ENCODE measurements at places on chromosomes 5 and 9.
A peak's percentile ranks its signal among the peaks of the same experiment; 100 is the strongest.

DNA sequence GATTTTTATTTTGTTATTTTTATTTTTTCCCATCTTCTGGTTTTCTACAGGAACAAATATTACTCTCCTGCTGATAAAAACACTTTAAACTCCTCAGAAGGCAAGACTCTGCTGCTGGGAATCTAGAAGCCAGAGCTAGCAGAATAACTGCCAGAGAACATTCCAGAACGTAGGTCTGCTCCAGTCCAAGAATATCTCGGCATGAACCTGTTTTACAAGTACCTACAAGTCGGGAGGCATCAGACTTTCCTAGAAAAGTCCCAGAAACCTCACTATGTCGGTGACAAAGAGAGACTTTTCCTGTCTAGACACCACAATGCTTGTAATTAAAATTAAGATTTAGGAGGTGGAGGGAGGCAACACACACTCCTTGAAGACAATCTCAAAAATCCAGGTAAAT, 41.4 kb downstream of the FABP6 start:
- DNase-seq: no peak

- no peak for DNase-seq
Measured at GRCh38 chr9:113600023-113600823, 136.7 kb downstream of the RGS3 start.

DNA sequence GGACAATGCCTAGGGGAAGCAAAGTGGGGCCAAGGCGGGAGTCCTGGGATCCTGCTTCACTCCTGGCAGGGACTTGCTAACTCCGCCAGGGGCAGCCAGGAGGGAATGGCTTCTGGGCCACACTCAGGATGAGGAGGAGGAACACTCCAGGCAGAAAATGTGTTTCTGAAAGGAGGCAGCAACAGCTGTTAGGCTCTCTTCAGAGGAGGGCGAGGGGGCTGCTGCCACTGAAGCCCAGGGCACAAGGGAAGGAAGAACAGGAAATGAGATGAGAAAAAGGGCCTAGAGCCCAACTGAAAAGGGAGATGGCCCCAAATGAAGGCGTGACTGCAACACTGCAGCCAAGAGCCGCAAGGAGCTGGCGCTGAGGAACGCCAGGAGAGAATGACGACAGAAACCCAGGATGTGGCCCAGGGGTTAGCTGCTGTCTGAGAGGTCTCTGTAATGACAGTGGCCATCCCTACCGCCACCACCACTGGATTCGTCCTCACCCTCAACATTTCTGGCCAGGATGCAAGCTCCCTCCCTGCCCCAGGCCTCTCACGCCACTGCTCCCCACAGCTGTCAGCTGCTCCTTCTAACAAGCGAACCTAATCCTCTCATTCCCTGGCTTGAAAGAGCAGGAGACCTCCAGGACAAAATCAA, 15.8 kb downstream of the PSMB7 start:
- DNase-seq: no peak

GRCh38 chr5:900781-901180, 8.1 kb downstream of the TRIP13 start:
- DNase-seq: no peak

DNA sequence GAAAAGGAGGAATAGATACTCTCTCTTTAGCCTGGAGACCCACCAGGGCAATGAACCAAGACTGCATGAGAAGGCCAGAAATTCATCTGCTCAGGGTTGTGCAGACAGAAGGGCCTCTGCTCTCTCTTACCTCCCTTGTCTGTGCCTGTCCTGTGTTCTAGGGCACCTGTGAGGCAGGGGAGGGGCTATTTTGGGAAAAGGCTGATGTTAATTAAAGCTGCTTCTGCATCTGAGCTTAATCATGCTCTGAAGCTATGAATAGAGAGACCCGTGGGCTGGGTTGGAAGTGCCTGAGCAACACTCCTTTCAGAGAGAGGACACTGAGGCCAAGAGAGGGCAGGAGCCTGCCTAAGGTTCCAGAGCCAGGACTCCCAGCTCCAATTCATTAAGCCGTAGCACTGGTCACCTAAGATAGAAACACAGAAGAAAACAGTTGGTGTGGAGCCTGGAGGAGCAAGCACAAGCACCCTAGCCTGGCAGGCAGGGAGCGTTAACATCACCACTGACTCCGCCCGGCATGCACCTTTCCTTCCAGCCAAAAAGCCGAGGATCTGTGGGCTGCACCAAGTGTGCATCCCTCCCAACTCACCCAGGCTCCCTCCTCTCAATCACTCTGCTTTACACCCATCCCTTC, 31.4 kb upstream of the STING1 start:
- no peak for DNase-seq

- no peak for DNase-seq
Measured at GRCh38 chr9:128824911-128825310, 4.7 kb downstream of the SPOUT1 start.

DNA sequence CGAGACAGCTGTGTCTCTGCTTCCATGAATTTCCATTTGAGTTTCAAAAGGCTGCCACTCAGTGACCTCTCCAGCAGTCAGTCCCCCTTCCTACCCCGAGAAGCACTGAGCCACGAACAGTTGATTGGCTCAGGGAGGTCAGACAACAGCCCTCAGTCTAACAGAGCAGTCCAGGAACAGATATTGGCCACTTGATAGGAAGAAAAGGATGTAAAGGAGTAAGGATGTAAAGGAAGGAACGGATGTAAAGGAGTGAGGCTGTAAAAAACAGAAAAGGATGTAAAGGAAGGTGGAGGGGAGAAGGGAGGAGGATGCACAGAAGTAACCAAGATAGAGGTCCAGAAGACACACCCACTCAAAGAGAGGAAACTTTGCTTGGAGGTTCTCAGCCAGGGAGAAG, 3.2 kb upstream of the NR4A3 start:
- no peak for DNase-seq

- no peak for DNase-seq
Measured at GRCh38 chr5:112183103-112183711, 235.9 kb downstream of the EPB41L4A start.

GRCh38 chr5:53123702-53124101, 14.1 kb upstream of the MOCS2 start:
- DNase-seq: no peak

GRCh38 chr9:136799854-136800657, 3.9 kb downstream of the CCDC183 start:
- DNase-seq: peak; percentile 80

DNA sequence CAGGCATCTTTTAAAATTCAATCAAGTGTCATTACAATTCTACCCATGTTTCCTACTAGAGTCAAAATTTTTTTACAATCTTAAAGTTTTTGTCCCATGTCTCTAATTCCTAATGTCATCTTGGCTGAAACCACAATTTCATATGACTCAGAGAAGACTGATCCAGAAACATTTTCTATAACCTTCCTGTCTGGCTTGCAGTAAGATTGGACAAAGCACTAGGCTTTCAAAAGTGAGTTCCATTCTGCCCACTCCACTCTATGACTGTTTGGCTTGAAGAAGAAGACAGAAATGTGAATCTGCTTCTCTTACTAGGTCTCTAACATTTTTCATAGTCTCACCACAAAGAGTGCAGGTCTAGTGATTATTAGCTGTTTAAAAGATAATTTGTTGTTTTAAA, 88.8 kb downstream of the NR3C1 start:
- DNase-seq: no peak

GRCh38 chr5:159725475-159725874, 190.8 kb upstream of the ADRA1B start:
- DNase-seq: no peak

DNA sequence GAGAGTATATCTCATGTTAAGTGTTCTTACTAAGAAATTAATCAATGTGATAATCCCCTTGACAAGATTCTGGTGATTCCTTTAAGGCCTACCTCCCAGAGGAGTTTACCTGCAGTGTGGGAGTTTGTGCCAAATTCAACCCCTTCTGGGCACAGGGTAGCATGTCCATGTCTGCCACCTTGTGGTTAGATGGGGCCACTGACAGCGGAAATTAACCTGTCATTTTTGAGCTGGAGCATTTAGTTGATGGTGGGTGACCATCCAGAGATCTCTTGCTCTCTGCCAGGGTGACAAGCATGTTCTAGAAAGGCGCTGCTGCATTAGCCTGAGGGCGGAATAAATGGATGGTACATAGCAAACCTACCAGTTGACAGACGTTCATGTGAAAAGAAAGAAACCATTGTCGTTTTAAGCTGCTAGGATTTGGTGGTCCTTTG, 132.2 kb downstream of the FBXO4 start:
- DNase-seq: peak; percentile 32

GRCh38 chr5:126428421-126428820, 5.2 kb downstream of the GRAMD2B start:
- no peak for DNase-seq

DNA sequence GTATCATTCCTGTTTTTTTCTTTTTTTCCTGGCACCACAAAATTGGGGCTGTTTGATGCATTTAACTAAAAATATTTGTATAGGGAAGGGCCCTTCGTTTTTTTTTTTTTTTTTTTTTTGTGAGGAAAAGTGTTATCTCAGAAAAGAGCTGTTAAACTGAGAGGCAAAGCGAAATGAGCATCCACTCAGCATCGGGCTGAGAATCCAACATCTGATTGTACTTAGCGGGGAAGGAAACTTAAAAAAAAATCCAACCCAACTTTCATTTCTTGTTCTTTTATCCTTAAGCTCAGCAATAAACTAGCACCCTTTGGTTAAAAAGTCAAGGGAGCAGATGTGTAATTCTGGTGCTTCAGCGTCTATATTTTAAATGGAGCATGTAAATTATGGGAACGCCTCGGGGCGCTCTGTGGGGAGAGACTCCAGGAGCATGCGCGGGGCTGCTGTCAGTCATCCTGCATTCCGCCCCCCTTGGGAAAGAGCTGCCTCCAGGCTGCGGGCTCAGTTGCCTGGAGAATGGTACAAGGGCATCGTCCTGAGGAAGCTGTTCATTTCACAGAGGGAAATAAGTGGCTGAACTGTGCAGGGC, 33.3 kb downstream of the DMRT2 start:
- no peak for DNase-seq

DNA sequence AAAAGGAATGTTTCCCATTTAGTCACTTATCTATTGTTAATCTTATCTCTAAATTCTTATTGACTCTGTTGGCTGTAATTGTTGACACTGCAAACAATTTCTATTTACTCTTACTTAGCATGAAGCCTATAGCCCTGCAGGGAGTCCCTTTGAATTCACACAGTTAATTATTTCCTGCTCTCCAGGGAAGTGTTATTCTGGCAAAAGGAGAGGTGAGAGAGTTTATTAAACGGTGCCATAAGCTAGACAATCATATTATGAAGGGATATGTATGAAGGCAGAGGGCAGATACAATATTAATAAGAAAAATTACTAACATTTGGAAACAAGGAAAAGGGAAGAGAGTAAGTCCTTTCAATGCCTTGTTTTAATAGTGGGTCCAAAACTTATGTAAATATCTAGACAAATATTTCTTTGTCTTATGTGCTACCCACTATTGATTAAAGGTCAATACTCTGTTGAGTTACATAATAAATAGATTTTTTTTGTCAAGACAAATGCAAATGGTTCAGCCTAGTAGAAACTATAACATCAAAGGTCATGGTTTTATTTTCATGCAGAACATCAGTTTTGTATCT, 107.1 kb downstream of the CDH18 start:
- no peak for DNase-seq

GRCh38 chr9:118395415-118395814, 691.2 kb downstream of the TLR4 start:
- no peak for DNase-seq

- DNase-seq: no peak
Measured at GRCh38 chr5:167219298-167219697, 1072.1 kb upstream of the WWC1 start.

DNA sequence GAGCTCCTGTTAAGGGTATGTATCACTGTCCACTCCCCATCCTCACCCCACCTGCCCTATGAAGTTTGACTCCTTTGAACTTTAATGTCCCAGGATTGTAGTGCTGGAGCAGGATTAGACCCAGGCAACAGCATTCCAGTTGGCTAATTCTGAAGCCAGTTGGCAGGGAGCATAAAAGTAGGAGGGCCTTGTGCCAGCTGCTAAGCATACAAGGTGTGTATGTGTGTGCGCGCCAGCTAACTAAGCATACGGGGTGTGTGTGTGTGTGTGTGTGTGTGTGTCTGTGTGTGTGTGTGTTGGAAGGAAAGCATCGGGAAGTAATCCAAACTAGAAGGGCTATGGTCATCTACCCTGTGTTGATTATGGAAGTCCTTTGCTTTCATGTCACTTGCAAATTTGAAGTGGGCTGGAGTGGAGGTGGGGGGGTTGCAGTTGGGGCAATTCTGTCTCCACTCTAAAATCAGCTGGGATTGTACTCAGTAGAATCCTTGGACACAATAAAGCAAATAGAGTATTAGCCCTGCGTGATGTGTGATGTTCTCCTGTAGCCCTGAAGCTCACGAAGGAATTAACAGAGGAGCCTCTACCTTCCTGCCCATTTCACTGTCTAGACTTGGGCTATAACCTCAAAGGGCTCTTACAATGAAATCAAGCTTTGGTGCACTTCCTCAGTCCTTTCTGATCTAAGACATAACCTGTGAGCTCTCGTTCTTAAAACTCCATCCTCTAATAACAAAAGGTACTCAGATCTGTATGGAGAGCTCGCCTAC, 26.9 kb downstream of the HMGCR start:
- DNase-seq: no peak

DNA sequence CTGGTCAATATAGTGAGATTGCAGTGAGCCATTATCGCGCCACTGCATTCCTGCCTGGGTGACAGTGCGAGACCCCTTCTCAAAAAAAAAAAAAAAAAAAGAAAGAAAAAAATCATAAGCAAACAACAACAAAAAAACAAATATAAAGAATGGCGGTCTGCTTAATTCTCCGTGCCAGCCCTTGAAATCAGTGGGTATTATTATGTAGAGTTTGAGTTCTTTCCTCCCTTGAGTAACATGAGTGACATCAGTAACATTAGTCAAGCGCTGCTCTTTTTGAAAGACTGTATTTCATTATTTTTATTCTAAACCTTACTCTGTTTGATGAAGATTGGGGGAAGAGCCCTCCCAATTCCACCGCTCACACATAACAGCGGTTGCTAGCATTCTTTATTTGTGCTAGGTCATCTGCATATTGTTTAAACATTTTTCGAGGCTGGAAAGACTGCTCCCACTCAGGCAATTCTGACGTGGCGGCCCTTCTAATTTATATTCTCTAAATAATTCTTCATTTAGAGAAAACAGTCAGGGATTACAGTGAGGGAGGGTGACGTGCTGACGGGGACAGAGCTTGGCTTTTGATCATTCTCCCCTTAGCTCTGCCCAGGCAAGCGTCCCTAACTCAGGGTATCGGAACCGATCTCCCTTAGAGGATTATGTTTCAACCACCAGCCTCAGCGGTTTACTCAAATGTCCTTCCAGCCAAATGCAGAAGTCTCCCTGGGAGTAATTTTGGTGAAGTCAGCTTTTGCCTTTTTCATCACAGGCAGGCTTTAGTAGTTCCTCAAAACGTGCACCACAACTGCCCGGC, 860 bp upstream of the MARCHF6 start:
- DNase-seq: no peak

- DNase-seq: no peak
Measured at GRCh38 chr5:82329393-82329792, 51.2 kb upstream of the RPS23 start.
